ENCODE measurements at places on chromosomes 1 and 21.

GRCh38 chr1:180253585-180254495 lies 23.8 kb downstream of the LHX4 start:
- no peak for DNase-seq

- no peak for DNase-seq
These were observed 617.0 kb upstream of the PRMT6 start for GRCh38 chr1:106439475-106439874.

- DNase-seq, result no peak
These were observed 184.5 kb downstream of the CAMTA1 start for GRCh38 chr1:6969762-6970161.

DNA sequence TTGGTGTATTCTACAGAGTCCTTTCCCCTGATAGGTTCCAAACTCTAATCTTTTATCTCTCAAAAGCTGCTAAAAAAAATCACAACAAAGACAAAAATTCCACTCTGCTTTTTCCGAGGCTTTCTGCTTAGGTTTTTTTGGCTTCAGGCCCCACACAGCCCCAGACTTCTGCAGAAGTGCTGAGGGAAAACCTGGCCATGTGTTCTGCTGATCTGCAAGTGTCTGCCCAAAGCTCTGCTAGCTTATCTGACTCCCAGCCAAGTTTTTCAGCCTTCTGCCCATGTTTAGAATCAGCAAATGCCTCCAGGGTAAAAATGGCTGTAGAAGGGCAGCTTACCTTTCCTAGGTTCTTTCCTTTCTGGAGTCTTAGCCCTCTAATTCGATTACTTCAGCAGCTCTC lies 28.4 kb downstream of the DISP3 start:
- no peak for DNase-seq

GRCh38 chr1:22139066-22139594 lies 3.8 kb downstream of the WNT4 start:
- DNase-seq, result no peak

DNA sequence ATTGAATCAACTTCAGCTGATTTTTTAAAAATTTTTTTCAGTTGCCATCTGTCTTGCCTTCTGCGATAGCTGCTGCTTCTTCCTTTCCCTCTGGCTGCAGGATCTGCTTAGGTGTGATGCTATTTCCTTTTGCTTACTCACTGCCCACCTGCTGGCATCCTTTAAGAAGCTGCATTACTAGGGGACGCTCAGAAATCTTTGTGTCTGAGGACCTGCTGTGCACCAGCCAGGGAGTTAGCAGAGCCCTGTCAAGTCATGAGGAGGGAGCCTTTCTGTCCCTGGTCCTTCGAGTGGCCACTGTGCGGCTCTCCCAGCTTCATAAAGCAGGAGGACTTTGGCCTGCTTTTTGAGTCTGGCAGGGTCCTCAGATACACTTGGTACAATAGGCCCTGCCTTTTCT lies 327.8 kb downstream of the USH2A start:
- DNase-seq, result no peak

- no peak for DNase-seq
These were observed 77.7 kb downstream of the CAPZB start for GRCh38 chr1:19407494-19408096.

DNA sequence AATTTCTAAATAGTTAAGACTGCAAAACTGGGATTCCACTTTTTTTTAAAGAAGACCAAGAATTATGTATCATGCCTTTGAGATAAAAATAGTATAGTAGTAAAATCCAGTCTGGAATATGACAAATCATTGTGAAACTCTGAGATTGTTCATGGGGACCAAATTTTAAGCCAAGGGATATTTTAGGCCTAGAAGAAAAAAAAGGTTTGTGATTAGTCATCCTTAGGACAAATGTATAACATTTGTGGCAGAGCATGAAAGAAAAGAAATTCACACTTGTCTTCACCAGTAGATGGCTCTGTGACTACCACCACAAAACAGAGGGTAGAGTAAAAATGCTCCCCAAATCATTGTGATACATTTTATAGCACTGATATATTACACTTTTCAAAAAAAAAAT lies 226.1 kb downstream of the KCTD3 start:
- DNase-seq, result no peak

- DNase-seq, result no peak
These were observed 13.1 kb upstream of the EVI5 start for GRCh38 chr1:92797961-92798360.

GRCh38 chr1:155379631-155380090 lies 59.0 kb downstream of the RUSC1 start:
- no peak for DNase-seq

DNA sequence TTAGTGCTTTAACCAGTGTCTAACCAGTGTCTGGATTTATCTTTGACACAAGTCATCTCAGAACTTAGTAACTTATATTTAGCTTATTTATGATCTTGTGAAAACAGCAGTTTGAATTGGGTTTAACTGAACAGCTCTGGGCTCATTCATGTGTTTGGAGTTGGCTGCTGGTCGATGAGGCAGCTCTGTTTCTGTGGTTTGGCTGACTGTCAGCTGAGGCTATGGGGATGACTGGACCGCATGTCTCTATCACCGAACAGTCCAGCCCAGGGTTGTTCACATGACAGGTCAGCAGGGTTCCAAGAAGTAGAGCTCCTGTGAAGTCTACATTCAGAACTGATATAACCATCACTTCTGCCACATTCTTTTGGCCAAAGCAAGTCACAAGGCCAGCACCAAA lies 29.1 kb upstream of the C21orf91 start:
- no peak for DNase-seq

DNA sequence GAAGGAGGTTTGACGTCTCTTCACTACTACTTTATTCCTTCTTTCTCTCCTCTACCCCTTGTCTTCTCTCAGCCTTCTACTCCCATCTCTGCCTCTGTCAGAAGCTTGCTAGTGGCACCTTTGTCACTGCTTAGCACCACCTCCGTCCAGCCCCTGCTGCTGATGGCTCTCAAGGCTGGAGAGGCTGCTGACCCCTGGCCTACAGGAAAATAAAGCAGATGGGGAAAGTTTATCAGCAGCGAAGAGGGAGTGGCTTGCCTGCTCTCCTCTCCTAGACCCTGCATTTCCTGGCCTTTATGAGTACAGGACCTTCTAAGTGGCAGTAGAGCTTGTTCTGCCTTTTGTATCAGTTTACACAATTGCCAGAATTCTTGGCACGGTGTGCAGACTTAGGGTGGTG lies 27.0 kb downstream of the PROX1 start:
- no peak for DNase-seq

- no peak for DNase-seq
These were observed 42.0 kb upstream of the COL6A1 start for GRCh38 chr21:45939521-45940045.

GRCh38 chr1:192399161-192399560 lies 82.4 kb downstream of the RGS21 start:
- no peak for DNase-seq

DNA sequence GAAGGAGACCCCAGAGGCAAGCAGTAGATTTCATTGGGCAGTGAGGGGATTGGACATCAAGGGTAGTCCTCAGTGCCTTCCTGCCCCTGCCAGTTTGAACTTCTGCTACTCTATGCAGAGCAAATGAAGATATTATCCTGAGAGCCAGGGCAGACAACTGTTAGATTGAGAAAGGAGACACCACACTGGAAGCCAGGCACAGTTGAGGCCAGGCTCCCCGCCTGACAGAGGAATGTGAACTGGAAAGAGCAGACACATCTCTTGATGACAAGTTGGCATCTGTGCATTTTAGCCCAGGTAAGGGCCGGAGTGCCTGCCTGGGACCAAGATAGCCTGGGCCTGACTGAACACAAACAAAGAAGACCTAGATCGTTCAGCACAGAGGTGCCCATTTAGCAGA lies 16.0 kb downstream of the SH3BGR start:
- DNase-seq, result no peak

- DNase-seq, result no peak
These were observed 258.3 kb downstream of the SPATA17 start for GRCh38 chr1:217889401-217889800.

GRCh38 chr1:88998716-88999115 lies 6.3 kb upstream of the KYAT3 start:
- no peak for DNase-seq

DNA sequence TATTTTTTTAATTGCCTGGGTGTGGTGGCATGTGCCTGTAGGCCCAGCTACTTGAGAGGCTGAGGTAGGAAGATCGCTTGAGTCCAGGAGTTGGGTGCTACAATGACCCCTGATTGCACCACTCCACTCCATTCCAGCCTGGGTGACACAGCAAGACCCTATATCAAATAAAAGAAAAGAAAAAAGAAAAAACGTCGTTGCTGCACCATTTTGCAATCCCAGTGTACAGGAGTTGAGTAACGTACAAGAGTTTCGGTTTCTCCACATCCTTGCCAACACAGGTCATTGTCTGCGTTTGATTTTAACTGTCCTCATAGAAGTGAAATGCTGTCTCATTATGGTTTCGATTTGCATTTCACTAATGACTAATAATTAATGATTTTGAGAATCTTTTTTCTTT lies 7.9 kb downstream of the ZNF684 start:
- DNase-seq, result no peak

DNA sequence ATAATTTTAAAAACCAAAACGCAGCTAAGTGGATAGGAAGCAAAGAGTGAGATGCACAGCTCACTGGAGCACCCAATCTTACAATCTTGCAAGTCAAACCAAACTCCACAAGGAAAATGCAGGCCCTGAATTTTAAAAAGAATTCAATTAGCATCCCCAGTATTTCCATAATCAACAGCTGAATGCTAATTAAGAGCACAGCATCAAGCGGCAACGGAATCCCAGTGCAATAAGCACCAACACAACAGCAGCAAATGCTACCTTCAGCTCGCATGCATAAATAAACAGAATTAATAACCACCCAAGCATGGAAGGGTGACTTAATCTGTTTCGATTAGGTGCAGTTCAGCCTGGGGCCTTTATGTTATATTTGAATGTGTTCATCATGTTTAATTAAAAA lies 142.9 kb downstream of the SLC45A1 start:
- DNase-seq, result no peak

DNA sequence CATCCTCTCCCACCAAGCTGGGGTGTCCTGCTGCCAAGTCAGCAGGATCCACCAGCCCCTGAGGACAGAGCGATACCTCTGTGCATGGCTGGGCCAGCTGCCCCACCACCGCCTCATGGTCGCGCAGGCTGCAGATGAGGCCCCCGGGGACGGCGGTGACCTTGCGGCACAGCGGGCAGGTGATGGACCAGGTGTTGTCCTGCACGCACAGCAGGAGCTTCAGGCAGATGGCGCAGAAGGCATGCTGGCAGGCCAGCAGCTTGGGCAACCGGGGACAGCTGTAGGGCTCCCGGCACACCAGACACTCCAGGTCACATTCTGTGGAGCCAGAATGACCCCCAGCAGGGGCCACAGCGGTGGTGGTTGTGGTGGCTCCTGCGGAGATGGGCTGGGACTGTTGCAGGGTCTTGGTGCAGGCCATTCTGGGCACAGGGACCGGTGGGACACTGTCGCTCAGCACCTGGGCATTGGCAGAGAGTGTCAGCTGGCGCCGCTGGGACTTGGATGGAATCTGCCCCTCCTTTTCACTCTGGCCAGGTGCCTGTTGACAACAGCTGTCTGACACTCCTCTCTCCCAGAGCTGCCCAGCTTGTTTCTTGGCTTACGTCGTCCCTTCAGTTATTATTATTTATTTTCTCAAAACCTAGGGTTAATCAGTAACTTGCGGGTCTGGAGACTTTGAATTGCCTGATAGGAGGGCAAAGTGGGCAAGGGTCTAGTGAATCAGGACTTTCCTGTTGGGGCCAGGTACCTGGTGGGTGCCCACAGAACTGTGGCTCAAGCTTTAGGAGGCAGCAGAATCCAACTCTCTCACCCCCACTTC lies at the start of gene RNF186:
Gene RNF186, minus strand, starts transcription at position 603 of the 823 bp plus-strand sequence. Its CDS starts 182 bp downstream, at position 421.
- DNase-seq, result no peak

DNA sequence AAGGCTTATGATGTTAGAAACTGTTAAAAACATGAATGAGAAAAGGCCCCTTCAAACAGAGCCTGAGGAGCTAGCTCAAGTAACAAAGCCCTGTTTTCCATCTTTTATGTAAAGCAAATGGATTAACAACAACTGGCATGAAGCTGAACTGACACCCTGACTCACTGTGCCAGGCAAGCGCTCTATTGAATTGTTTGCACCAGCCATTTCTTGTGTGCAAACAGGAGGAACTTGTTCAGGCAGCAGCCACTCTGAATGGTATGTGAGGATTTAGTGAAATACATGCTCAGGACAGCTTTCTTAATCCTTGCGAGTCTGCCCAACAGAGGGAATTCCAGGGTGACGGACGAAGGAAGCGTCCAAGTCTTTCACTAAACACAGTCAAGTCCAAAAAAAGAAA lies 291.1 kb upstream of the ADGRL2 start:
- no peak for DNase-seq

DNA sequence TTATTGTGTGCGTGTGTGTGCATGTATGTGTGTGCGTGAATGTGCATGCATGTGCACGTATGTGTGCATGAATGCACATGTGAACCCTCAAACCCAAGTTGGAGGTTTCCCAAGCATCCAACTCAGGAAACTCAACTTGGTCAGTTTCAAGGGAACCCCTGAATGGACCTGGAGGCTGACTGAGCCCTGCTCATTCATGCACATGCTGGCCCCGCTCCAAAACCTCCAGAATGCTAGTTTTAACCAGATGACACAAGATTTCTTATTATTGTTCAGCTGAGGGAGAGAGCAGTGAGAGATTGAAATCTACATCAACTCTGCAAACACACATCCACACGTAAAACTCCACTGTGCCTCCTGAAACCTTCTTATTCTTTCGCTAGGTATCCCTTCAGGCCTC lies 104.4 kb downstream of the OMA1 start:
- no peak for DNase-seq

DNA sequence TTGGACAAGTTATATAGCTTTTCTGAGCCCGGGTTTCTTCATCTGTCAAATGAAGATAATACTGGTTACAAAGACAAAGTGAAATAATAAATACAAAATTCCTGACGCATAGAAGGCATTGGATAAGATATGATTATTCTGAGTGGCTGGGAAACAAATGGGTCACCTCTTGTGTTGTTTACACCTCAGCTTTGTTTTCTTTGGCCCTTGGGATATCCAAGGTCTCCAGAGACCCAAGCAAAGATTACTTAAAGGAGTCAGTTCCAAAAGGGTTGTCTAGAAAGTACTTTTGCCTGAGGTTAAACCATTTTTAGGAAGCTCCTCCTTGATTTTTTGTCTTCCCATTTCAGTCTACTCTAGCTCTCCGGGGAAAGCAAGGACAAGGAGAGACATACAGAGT lies 9.7 kb downstream of the KHDRBS1 start:
- DNase-seq, result no peak

GRCh38 chr1:84721152-84721551 lies 30.9 kb upstream of the SSX2IP start:
- no peak for DNase-seq

- DNase-seq, result no peak
These were observed 5.9 kb downstream of the VSIG8 start for GRCh38 chr1:159856576-159856975.

GRCh38 chr1:46936788-46937187 lies 4.5 kb downstream of the CYP4A11 start:
- no peak for DNase-seq

DNA sequence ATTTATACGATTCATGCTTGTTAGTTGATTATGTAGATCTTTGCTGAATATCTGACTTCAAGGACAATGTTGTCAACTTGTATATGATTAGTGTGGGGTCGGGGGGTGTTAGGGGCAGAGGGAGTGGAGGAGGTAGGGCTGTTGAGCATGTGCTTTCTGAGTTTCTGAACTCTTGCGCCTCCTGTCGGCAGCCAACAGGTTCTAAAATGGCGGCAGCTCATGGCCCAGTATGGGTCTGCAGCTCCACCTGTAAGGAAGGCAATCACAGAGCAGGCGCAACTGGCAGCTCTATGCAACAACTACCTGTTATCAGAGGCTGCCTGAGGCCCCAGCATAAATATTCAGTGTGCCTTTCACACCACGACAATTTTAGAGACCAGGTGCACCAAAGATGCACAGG lies 205.8 kb upstream of the PLXNA2 start:
- DNase-seq, result no peak

GRCh38 chr1:33377013-33377412 lies 53.9 kb downstream of the PHC2 start:
- no peak for DNase-seq

All from esophagus squamous epithelium (tissue), 5 donors.